Stimulated activated CD4-positive, alpha-beta T cell treated with anti-CD3 and anti-CD28 coated beads, Interleukin-1b, Interleukin-23, amount 100 ng/mL, for 48 hours (primary cell): ENCODE measurements at places on chromosomes 7 and 10.

- no peak for DNase-seq
Observed at GRCh38 chr7:122764020-122764419, 61.3 kb upstream of the RNF148 start.

- no peak for DNase-seq
Observed at GRCh38 chr10:117689566-117689965, 147.0 kb downstream of the EMX2 start.

DNA sequence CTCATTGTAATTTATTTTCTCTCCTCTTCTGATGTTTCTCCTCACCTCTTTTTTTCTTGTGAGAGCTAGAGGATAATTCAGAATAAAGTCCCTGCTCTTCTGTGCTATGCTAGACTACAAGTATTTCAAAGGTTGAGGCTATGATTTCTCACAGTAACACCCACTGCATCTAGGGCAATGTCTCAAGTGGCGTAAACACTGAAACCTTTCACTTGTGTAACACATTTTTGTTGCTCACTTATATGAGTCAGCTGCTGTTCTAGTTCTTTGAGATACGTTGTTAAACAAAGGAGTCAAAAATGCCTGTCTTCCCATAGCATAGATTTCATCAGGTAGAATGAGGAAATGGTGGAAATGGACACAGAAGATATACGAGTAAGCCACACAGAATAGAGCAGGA lies 305.1 kb upstream of the PITRM1 start:
- DNase-seq: no peak

GRCh38 chr7:47179812-47180515 lies 401.9 kb downstream of the TNS3 start:
- no peak for DNase-seq

DNA sequence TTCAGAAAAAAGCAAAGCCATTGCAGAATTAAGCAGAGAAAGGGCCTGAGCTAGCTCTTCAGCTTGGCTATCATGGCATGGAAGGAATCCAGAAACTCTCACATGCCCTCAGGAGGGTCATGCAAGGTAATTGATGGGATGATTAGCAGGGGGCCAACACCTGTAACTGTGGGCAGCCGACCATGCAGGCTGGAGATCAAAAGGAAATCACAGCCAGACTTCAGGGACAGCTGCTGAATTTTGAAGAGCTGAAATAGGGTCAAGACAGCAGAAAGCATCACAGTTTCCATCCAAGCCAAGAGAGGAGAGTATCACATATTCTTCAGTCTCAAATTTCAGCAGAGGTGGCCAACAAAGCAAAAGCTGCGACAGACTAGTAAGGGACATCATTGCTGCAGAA lies 239.6 kb upstream of the STEAP1 start:
- DNase-seq: no peak

- peak; percentile 23 for DNase-seq
Observed at GRCh38 chr10:104614245-104614831, 26.8 kb upstream of the SORCS3 start.

- no peak for DNase-seq
Observed at GRCh38 chr10:25651534-25651933, 282.5 kb upstream of the MYO3A start.

GRCh38 chr10:99484626-99485581 lies 47.8 kb upstream of the NKX2-3 start:
- DNase-seq: no peak

GRCh38 chr10:125136087-125136486 lies 24.3 kb downstream of the CTBP2 start:
- DNase-seq: no peak

- no peak for DNase-seq
Observed at GRCh38 chr7:111190804-111191203, 99.9 kb downstream of the LRRN3 start.

- DNase-seq: no peak
Observed at GRCh38 chr7:19369806-19370205, 224.6 kb upstream of the FERD3L start.

DNA sequence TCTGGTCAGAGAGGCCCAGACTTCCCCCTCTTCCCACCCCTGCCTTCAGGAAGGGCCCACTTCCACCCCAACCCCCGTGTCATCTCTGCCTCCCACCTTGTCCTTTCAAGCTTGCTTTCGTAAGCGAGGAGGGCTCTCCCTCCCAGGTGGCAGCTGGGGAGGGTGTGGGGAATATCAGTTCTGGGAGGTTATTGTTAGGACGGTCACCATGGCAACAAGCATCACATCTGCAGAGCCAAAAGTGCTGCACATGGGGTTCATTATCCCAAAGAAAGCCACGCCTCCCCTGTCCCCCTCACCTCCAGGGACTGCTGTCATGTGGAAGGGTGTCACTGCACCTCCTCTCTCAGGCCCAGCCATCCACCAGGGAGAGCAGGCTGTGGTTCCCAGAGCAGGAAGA lies 2.6 kb upstream of the CAMK2B start:
- no peak for DNase-seq

DNA sequence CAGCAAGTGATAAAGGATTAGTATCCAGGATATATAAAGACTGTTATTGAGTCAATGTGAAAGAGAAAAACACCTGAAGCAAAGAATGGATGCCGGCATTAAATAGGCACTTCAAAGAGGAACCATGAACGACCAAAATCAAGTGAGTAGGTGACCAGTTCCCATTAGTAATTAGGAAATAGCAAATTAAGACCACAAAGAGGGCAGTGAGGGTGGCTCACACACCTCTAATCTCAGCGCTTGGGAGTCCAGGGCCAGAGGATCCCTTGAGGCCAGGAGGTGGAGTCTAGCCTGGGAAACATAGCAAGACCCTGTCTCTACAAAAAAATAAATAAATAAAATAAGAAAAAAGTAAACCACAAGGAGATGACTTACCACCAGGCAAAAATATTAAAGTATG lies 1.5 kb upstream of the ANTXRL start:
- no peak for DNase-seq

- DNase-seq: no peak
Observed at GRCh38 chr7:82146491-82146890, 297.1 kb downstream of the CACNA2D1 start.

- no peak for DNase-seq
Observed at GRCh38 chr7:149072438-149072775, 18.1 kb downstream of the ZNF786 start.

DNA sequence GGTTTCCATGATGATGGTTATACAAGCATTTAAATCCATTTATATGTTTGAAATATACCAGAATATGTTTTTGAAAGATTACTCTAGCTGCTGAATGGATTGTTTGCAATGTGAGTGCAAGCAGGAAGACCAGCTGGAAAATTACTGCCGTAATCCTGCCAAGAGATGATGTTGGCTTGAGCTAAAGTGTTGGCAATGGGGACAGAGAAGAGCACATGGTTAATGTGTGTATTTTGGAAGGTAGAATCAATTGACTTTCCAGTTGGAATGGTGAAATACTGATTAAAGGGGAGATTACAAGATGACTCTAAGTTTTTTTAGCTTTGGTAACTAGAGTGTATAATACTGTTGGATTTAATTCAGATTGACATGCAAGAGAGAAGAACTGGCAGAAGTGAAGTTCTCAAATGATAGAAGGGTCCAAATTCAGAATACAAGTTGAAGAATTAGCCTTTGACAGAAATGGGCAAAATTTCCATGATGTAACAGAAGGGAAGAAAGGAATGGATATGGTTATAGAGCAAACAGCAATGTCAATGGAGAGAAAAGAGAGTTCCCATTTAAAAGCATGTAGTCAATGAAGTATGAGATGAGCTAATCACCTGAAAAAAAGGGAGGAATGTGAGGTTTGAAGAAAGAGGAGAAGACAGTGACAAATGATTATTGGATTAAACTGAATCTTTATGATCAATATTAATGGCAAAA lies 422.0 kb downstream of the CDC14C start:
- no peak for DNase-seq

GRCh38 chr10:6737080-6737641 lies 157.1 kb upstream of the PRKCQ start:
- DNase-seq: no peak

GRCh38 chr7:44158096-44158872 lies 17.2 kb upstream of the MYL7 start:
- DNase-seq: no peak

GRCh38 chr10:113474752-113475151 lies 78.1 kb upstream of the HABP2 start:
- no peak for DNase-seq
